NCI-H774 (cell line): ENCODE measurements at places on chromosomes 12 and 14.

DNA sequence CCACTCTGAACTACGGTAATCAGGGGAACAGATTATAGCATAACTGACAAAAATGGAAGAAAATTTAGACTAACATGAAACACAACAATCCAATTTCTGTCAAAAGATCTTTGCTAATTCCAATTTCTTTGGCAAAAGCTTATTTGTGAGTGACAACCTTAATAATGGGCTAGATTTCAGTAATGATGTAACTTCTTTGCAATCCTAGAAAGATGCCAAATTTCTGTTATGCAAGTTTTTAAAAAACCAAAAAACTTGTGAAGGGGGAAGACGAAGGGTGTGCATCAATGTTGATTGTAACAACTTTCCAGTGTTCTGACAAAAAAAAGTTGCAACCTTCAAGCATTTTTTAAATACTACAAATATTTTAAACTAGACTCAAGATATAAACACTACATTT lies 59.9 kb downstream of the DICER1 start:
- DNase-seq = no peak

DNA sequence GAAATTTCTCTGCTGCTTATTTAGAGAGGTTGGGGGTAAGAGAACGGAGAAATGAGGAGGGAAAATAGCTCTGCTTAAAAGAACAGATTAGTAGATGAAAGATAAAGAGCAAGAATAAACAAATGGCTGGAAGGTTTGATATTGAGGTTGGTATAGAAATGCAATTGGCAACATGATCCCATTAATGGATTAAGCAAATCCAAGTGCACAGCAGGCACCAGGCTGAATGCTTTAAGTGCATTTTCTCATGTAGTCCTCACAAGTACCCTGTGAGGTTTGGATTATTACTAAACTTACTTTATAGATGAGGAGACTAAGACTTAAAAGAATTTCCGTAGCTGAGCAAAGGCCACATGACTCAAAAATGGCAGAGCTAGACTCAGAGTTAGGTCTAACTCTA lies 76.9 kb upstream of the ATF1 start:
- no peak for DNase-seq

DNA sequence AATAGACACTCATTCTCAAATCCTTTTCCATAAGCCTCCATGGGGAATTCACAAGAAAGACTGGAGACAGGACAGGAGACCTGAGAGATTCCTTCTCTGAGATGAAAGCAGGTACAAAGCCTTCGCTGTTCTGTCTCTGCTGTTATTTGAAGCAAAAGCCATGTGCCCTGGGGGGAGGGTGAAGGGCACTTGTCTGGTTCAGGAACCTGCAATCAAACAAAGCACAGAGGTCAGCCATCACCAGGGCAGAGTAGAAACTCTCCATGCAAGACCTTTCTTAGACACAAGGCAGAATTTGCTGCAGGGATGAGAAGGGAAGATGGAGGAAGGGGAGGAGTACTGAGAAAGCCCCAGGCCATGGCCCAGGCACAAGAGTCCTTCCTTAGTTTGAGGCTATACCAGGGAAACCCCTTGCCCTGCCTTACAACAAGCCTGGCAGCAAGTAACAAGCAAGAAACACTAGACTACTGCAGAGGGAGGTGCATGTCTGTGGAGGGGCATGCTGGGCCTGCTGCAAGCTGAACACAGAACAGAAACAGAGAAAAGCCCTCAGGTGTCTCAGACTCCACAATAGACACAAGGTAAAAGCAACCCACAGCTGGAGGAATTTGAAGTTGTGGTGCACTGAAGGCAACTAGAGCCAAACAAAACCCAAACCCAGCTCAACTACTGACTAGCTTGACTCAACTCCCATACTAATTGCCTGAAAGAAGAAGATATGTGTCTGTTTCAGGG lies 7.8 kb upstream of the ART4 start:
- DNase-seq = no peak

DNA sequence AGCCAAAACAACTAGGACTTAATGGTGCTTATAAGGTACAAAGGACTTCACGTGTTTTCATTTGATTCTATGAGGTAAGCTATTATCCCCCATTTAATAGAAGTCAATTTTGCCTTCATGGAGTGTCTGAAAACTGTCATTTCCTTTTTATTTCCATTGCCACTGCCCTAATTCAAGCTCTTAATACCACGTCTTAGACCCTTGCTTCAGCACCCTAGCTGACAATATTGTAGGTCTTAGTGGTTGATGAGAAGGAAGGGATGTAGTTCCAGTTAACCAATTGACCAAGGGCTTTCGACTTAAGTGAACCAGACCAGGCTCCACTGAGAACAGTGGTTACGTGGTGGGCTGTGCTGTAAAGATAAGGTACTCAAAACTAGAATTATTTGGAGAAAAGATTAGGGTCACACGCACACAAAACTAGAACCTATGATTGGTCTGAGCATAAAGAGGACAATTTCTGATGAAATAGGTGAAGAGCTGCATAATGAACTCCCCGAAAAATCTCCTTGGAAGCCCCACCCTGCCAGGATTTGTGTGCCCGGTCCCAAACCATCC lies 9.6 kb upstream of the ASIC1 start:
- no peak for DNase-seq

DNA sequence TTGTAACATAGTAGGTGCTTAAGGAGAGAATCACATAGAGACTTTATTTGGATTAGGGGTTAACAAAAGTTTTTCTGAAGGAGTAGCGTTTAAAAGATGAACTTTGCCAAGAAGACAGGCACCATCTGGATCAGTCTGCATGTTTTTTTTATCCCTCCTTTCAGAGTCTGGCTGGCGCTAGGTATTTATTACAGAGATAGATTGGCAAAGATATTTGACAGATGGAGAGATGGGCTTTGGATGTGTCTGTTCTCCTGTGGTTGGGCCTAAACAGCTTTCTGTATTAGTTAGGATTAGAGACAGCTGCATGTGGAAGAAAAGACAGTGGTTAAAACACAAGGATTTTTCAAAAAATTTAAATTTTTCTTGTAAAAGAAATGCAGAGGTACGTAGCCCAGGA lies 133.9 kb downstream of the C12orf75 start:
- no peak for DNase-seq

DNA sequence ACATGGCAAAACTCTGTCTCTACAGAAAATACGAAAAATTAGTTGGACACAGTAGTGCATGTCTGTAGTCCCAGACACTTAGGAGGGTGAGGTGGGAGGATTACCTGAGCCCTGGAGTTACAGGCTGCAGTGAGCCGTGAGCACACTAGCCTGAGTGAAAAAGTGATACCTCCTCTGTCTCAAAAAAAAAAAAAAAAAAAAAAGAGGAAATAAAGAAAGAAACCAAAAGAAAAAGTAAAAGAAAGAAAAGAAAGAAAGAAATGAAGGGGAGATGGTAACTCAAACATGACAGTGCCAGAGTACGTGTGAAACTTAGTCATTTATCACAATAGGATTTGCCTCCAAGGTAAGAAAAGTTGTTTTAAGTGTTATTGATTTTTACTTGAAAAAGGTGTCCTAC lies 407.0 kb upstream of the MGAT4C start:
- DNase-seq = no peak
